Muscle of arm (tissue), 14 donors: ENCODE measurements at places on chromosomes 5 and 9. TPM values are rescaled to one million over a fixed set of nuclear protein-coding genes. Genes with fewer than 3 reads are reported as not detected.

The SNX2 gene
- polyA plus RNA-seq, result 66.2 TPM

The FSD1L gene
- polyA plus RNA-seq, result 18.4 TPM

The CRHBP gene
- polyA plus RNA-seq, result 0.41 TPM

The C9orf50 gene
- not detected for polyA plus RNA-seq

The FCN1 gene
- polyA plus RNA-seq, result 2.0 TPM

The GOLGA1 gene
- 21.2 TPM for polyA plus RNA-seq

The GADD45G gene
- polyA plus RNA-seq, result 13.6 TPM

The TLX3 gene
- polyA plus RNA-seq, result not detected

The ADAMTS6 gene
- polyA plus RNA-seq, result 1.3 TPM

The EXOSC3 gene
- 22.5 TPM for polyA plus RNA-seq

The LHX6 gene
- polyA plus RNA-seq, result 5.3 TPM

The NNT gene
- polyA plus RNA-seq, result 104 TPM

The AIF1L gene
- polyA plus RNA-seq, result 25.8 TPM

The FST gene
- polyA plus RNA-seq, result 27.8 TPM

The PCDHGB1 gene
- 0.70 TPM for polyA plus RNA-seq

The NADK2 gene
- polyA plus RNA-seq, result 40.7 TPM

The RAB14 gene
- 53.4 TPM for polyA plus RNA-seq
